ENCODE measurements at places on chromosomes 3 and 15. TPM values are rescaled to one million over a fixed set of nuclear protein-coding genes. Genes with fewer than 3 reads are reported as not detected.

COPS2 gene
- total RNA-seq = 31.5 TPM

RARRES1 gene
- total RNA-seq = 11.6 TPM

STRIT1 gene
- total RNA-seq = not detected

CLASP2 gene
- 73.4 TPM for total RNA-seq

WDR48 gene
- total RNA-seq = 28.1 TPM

GOLGA6B gene
- total RNA-seq = not detected

FEZF2 gene
- total RNA-seq = not detected

GLCE gene
- total RNA-seq = 33.8 TPM

COL6A6 gene
- not detected for total RNA-seq

VILL gene
- 309 TPM for total RNA-seq

LRRC31 gene
- total RNA-seq = 41.2 TPM

AMT gene
- 31.4 TPM for total RNA-seq

GOLGA8S gene
- total RNA-seq = 0.13 TPM

TRH gene
- total RNA-seq = not detected

Data from Peyer's patch (tissue), 4 donors.